ENCODE measurements at places on chromosomes 7 and 10.

- DNase-seq, result no peak
Measured at GRCh38 chr7:27271384-27271783, 28.8 kb downstream of the EVX1 start.

- no peak for DNase-seq
Measured at GRCh38 chr10:42523098-42523497, 115.3 kb downstream of the ZNF33B start.

DNA sequence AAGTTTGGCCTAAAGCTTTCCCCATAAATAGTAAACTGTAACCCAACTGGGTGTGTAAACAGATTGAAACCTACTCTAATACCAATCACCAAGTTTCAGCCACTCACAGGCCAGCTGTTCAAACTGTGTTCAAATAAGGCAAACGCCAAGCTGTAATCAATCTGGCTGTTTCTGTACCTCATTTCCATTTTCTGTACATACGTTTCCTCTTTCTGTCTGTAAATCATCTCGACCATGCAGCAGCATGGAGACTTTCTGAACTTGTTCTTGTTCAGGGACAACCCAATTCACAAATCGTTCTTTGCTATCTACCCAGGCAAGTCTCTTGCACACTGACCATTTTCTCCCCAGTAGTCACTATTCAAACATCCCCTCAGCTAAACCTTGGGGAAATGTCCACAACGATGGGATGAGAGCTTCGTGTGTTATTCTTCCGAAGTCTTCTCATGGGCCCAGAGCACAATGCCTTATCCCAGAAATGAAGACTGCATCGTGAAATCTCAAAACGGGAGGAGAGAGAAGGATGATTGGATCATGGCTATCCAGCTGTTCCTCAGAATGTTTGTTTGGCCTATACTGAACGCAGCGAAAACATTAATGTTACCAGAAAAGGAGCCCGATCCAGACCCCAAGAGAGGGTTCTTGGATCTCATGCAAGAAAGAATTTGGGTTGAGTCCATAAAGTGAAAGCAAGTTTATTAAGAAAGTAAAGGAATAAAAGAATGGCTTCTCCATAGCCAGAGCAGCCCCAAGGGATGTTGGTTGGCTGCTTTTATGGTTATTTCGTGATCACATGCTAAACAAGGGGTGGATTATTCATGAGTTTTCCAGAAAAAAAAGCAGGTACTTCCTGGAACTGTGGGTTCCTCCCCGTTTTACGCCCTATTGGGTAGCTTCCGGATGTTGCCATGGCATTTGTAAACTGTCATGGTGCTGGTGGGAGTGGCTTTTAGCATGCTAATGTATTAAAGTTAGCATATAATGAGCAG, 86.2 kb downstream of the SLC16A9 start:
- no peak for DNase-seq

DNA sequence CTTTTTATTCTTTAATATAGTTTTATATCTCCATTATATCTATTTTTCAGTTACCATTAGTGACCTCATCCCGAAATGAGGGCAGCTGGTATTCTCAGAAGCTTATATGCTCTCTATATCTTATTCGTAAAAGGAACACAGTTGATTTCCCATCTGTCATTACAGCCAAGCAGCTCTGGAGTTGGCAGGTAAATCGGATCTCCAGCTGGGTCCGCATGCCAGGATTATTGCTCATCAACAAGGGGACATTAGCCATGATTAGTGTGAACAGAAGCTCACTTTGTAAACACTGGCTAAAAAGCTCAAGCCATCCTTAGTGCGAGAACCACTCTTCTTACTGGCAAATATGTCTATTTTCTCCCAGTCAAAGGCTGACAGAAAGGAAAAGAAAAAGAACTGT, 180.3 kb downstream of the NPSR1 start:
- DNase-seq, result no peak

GRCh38 chr10:126868371-126868770, 36.9 kb upstream of the DOCK1 start:
- DNase-seq, result no peak

GRCh38 chr7:47180516-47180826, 401.4 kb downstream of the TNS3 start:
- no peak for DNase-seq

GRCh38 chr10:101903827-101904550, 60.4 kb upstream of the KCNIP2 start:
- DNase-seq, result no peak

- peak; percentile 44 for DNase-seq
Measured at GRCh38 chr10:132449051-132449810, 52.2 kb downstream of the PWWP2B start.

GRCh38 chr7:17682586-17682985, 257.7 kb downstream of the SNX13 start:
- DNase-seq, result no peak

- no peak for DNase-seq
Measured at GRCh38 chr7:121341933-121342332, 13.1 kb downstream of the WNT16 start.
